Suppressor macrophage (primary cell): ENCODE measurements at places on chromosomes 5 and 9.

GRCh38 chr5:159163701-159164046 is 45.7 kb downstream of the RNF145 start:
- no peak for DNase-seq

DNA sequence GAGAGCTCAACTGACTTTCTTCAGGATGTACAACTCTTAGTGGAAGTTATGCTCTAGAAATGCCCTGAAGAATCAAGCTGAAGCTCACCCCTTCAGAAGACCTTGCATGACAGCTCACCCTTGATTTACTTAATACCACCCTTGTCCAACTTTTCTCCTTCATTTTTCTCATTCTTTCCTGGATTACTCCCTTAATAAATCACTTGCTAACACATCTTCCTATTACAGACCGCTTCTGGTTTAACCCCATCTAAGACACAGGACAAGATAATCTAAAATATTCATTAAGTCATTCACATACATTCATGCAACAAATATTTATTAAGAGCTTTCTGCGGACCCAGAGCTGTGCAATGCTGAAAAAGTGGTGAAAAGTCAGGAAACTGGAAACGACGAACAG is 630.7 kb upstream of the RORB start:
- no peak for DNase-seq

GRCh38 chr5:16700081-16700480 is 83.3 kb upstream of the RETREG1 start:
- no peak for DNase-seq

GRCh38 chr9:2151171-2151570 is 136.0 kb downstream of the SMARCA2 start:
- DNase-seq = no peak

- no peak for DNase-seq
Measured at GRCh38 chr9:128094950-128095544, 27.0 kb downstream of the SLC25A25 start.

GRCh38 chr9:90288275-90288639 is 354.4 kb downstream of the DIRAS2 start:
- DNase-seq = no peak

DNA sequence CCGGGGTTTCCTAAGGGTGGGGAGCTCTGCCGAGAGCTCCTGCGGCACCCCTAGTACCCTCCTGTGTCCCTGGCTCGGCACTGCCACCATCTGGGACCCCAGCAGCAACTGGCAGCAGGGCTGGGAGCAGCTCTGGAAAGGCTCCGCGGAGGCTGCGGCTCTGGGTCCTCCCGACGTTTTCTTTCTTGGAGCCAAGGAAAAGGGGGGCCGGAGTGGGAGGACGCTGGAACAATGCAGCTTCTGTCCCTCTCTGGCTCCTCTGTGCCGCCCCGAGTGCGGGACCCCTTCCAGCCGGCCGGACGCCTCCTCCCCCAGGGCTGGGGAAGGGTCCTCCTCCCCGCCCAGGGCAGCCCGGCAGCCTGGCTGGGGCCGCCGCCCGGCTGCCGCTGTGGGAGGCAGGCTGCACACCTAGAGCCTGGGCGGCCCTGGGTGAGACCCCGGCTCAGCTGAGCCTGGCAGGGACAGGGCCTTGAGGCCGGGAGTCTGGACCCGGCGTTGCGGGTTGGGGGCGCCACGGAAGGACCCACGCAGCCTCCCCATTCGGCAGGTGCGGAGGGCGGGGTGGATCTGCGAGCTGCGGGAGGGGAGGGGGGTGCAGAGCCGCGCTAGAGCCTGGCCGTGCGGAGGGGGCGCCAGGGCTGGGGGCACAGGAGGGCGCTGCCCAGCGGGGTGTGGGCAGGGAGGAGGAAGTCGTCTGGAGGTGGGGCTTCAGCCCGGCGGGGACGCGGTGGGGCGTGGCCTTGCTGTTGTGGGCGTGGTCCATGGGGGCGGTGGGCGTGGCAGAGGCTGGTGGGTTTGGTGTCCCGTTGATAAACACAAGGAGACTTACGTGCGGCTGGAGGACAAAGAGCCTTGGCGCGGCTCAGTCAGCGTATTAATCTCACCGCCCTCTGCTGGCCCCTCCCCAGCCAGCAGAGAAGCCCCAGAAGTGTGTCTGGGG is 15.1 kb downstream of the GPSM1 start:
- DNase-seq = peak; percentile 81

GRCh38 chr9:98515506-98516204 is 193.1 kb downstream of the GABBR2 start:
- DNase-seq = no peak

DNA sequence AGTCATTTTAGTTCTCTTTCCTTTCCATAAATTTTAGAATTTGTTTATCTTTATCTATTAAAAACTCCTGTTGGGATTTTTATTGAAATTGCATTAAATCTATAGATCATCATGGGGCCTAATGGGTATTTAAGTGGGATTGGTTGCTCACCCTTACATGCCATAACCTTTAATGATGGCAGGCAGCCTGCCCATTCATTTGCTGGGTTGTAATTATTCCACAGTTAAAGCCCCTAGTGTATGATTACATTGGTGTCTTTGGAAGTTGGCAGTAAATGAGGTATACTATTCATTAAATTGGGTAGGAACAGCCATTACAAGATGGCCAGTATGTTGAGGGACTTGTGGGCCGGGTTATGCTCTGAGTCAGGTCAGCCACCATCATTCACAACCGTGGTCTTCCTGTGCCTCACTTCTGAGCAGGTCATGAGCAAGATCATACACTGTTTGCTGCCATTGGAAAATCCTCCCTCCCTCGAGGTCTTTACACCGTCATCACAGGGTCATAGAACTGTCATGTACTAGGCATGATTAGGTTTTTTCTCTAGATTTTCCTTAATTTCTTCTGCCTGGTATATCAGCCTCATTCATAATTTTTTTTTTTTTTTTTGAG is 59.5 kb downstream of the CYSTM1 start:
- no peak for DNase-seq

GRCh38 chr9:20148416-20148815 is 359.6 kb upstream of the SLC24A2 start:
- DNase-seq = no peak

GRCh38 chr9:116027511-116027910 is 126.1 kb upstream of the PAPPA start:
- DNase-seq = no peak

DNA sequence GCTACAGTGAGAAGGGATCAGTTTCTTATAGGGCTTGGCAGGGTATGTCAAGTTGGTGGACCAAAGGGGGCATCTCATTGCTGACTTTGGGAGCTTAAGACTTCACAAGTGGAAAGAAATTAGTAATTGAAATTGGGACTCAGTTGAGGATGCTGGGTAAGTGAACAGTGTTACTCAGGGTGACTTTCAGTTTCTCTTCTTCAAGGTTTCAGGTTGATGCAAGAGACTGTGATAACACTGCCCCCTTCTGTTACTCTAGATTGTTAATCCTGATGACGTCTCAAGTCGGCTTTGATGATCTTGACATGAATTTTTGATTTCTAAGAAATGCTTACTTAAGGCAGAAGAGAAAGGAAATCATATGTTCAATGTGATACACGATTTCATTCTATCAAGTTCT is 21.3 kb downstream of the KCTD16 start:
- peak; percentile 76 for DNase-seq

- no peak for DNase-seq
Measured at GRCh38 chr5:65555287-65555686, 7.7 kb downstream of the CENPK start.
